ENCODE measurements at places on chromosomes 4 and X. TPM values are rescaled to one million over a fixed set of nuclear protein-coding genes. Genes with fewer than 3 reads are reported as not detected.

GRCh38 chrX:104659005-104659744 is 93.2 kb downstream of the IL1RAPL2 start:
- no peak for DNase-seq

GRCh38 chrX:109350551-109350950 is 131.3 kb downstream of the GUCY2F start:
- no peak for DNase-seq

The IBSP gene
- total RNA-seq: not detected

GRCh38 chrX:64792598-64793337 is 183.5 kb downstream of the ZC4H2 start:
- DNase-seq: no peak

- DNase-seq: peak; percentile 57
Observed at GRCh38 chrX:129606918-129607317, 47.8 kb downstream of the APLN start.

DNA sequence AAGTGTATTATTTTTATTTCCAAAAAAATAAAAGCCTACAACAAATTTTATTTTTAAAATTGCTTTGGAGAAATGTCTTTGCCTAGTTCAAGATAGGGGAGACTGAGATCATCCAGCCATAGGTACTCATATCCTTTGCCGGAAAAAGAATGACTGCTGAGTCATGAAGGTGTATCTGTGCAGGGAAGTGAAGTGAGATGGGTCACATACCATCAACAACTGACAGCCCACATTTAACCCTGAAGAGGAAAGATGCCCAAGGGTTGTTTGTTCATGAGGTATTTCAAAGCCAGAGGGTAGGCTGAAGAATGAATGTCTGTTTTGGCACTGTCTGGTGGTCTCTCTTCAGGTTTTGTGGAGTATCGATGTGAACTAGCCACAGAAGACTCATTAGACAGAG is 106.7 kb upstream of the TTC29 start:
- no peak for DNase-seq

DNA sequence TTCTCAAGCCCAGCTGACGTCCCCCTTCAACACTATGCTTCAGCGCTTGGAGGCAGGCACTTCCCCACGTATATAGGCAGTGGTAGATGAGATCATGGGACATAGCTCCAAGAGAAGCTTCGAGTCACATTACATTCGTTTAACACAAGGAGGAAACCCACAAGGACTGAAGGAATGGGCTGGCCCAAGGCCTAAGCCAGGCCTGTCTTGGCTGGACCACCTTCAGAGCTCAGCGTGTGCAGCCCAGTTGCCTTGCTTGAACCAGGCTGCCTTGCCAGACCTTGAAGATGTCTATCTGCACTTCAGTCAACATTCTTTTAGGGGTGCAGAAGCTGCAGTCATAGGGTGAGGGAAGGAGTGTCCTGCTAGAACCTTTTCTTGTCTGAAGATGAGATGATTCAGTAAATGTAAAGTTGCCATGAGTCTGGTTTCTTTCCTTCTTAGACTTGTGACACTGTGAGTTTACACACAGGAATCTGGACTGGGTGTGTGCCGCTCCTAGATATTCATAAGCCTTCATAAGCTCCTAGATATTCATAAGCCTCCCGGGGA is 144.1 kb upstream of the RBPJ start:
- peak; percentile 91 for DNase-seq

The GK gene
- 10.4 TPM for total RNA-seq

DNA sequence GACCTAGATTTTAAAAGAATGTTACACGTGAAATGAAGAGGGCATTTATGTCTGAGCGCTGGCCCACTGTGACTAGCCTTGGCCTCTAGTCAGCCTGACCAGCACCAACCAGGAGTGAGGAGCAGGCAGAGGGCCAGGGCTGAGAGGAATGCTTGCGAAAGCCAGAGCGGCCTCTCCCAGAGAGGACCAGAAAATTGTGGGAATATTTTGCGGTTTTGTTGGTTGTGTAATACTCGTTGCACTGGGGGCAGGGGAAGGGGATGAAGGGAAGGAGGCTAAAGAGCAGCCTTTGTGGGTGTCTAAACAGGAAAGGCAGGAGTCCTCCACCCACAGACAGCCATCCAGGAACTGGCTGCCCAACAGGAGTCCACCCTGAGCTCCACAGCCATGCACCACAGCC is 3.8 kb downstream of the GABRE start:
- DNase-seq: peak; percentile 92

The GSPT2 gene
- total RNA-seq: 5.2 TPM

GRCh38 chr4:84699001-84699671 is 116.2 kb downstream of the CDS1 start:
- no peak for DNase-seq

The HTR2C gene
- total RNA-seq: not detected

The TRPC3 gene
- 0.22 TPM for total RNA-seq

The FAAH2 gene
- 0.11 TPM for total RNA-seq

- peak; percentile 97 for DNase-seq
Observed at GRCh38 chr4:6732441-6733357, 16.7 kb downstream of the BLOC1S4 start.

The SLC2A9 gene
- total RNA-seq: 0.25 TPM

The ARHGEF6 gene
- total RNA-seq: 5.9 TPM

GRCh38 chr4:144962300-144962699 is 135.7 kb downstream of the ANAPC10 start:
- no peak for DNase-seq

The EGF gene
- 0.13 TPM for total RNA-seq

- no peak for DNase-seq
Observed at GRCh38 chrX:13212191-13212651, 107.6 kb downstream of the ATXN3L start.

DNA sequence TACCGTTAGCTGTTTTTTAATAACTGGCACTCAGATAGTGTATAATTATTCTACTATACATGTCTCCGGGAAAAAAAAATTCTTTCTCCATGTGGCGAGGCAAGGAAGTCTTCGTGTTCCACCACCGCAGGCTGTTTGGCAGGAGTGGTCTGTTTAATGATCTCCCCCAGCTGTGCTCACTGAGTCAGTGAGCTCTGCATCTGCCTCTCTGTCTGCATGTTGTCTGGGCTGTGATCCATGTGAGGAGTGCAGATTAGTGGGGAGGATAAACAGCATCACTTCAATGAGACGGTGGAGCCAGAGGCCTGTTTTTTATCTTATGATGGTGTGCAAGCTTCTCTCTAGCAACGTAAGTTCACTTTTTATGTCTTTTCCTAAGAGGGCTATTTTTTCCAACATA is 69.8 kb downstream of the RPS3A start:
- DNase-seq: peak; percentile 98

DNA sequence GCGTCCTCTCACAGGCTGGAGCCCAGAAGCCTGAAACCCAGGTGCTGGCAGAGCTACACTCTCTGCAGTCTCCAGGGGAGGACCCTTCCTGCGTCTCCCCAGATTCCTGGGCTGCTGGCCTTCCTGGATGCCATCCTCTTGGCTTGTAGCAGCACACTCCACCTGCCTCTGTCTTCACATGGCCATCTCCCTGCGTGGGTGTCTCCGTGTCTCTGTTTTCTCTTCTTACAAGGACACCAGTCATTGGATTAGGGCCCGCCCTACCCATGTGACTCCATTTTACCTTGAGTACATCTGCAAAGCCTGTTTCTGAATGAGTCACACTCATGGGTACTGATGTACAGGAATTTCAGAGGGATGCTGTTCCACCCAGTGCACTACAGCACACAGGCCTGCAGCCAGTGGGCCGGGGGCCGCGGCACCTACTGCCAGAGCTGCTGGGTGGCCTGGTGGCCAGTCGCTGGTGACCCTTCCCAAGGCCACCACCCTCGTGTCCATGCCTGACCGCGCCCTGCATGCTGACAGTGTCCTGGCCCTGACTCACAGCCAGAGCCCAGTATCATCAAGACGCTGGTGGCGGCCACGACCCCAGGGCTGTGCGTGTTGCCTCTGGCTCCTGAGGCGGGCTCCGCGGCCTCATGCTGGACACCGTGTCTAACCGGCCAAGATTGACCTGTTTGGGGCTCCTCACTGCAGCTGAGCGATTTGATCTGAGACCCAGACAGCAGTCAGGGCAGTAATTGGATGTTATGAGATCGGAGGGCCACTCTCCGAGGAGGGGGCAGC is 63.6 kb upstream of the NKX1-1 start:
- no peak for DNase-seq

DNA sequence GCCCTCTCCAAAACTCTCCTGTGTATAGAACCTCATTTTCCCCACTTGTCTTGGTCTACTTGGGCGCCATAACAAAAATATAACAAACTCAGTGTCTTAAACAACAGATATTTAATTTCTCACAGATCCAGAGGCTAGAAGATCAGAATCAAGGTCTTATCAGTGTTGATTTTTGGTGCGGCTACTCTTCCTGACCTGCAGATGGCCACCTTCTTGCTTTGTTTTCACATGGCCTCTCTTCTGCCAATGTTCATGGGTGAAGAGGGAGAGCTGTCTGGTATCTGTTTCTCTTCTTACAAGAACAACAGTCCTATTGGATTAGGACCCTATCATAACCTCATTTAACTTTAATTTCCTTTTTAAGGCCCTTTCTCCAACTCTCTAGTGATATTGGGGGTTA is 177.3 kb downstream of the PABPC4L start:
- DNase-seq: peak; percentile 2

The NPY2R gene
- total RNA-seq: not detected

- no peak for DNase-seq
Observed at GRCh38 chr4:26491449-26492170, 1.3 kb upstream of the CCKAR start.

The BEX1 gene
- total RNA-seq: 73.0 TPM

The LEF1 gene
- not detected for total RNA-seq
